Stimulated activated CD8-positive, alpha-beta memory T cell treated with anti-CD3 and anti-CD28 coated beads, Interleukin-15, amount 100 ng/mL, for 4 hours (primary cell): ENCODE measurements at places on chromosomes 2 and 18.

DNA sequence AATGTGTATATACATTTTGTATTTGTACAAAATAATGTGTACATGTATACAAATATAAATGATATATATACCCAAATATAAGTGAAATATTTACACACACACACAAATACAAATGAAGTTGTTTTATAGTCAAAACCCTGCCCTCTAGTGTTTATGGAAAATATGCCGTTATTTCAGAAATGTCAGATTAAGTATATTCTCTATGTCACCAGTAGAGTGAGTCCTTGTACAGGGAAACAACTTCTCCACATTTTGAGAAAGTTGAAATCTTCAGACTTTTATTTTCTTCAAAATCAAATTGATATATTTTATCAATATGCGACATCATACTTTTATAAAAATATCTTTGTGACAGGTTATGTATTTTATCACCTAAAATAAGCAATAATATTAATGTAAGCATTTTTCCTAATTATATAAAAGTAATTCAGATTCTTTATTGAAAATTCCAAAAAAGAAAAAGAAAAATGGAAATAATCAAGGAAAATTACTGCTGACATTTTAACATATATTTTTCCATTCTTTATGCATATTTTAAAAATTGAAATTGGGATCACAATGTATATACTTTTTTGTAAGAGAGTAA is 22.4 kb downstream of the ARL6IP6 start:
- DNase-seq: no peak

- DNase-seq: no peak
Measured at GRCh38 chr2:67772216-67773170, 290.3 kb downstream of the C1D start.

DNA sequence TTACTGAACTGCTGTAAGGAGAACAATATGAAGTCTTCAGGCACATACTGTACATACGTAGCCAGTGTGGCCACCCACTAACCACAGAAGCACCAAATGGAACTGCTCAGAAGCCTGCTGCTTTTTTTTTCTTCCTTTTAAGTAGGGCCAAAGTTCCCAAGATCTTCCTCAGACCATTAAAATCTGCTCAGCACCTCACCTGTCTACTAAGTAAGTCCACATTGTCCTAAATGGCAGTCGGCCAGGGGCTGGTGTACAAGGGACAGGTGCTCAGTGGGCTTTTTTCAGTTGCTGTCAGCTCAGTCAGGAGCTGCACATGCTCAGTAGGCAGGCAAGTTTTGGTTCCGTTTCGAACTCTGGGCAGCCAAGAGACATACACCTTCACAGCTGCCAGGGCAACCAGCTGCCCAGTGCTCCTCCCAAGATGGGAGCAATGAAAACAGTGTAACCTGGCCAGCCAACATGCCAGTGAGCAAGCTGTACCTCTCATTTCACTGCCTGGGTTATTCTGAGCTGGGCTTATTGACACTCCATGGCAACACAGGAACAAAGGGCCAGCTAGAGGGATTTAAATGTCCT is 86.1 kb downstream of the ACVR1 start:
- DNase-seq: no peak

DNA sequence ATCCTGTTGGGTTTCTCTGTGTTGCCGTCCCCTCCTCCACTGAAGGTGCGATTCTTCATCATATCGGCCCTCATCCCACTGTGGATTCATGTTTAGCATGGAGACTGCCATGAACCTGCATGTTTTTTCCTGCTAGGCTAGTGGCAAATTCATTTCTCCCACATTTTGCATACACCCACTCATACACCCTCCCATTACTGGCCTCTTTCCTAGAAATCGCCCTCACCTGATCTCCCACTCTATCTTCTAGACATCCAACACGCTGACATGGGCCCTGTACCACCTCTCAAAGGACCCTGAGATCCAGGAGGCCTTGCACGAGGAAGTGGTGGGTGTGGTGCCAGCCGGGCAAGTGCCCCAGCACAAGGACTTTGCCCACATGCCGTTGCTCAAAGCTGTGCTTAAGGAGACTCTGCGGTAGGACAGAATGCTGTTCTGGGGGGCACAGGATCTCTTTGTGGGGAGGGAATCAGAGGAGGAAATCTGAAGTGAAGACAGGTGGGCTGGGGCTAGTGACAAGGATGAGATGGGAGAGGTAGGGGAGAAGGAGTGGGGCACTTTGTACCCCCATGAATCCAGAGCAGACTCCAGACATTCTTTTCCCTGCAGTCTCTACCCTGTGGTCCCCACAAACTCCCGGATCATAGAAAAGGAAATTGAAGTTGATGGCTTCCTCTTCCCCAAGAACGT is 17.7 kb downstream of the PRKAG3 start:
- no peak for DNase-seq

DNA sequence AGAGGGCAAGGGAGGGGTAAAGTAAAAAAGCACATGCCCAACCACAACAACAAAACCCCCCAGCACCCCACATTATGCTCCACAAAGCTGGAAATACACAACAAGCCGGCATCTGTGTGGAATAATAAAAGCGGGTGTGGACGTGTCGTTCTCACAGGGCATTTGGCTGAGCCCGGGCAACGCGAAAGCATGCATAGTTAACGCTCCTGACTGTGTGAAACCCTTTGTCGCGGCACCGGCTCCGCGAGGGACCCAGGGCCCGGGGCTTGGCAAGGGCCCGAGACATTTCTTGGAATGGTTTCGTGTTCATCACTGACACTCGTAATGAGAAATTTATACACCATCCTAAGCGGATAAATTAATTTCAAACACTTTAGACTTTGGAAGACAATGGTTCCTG is 165.6 kb downstream of the INHBB start:
- no peak for DNase-seq
